Tibial nerve (tissue), 4 donors: ENCODE measurements at places on chromosomes 12 and 14.
A peak's percentile ranks its signal among the peaks of the same experiment; 100 is the strongest.

DNA sequence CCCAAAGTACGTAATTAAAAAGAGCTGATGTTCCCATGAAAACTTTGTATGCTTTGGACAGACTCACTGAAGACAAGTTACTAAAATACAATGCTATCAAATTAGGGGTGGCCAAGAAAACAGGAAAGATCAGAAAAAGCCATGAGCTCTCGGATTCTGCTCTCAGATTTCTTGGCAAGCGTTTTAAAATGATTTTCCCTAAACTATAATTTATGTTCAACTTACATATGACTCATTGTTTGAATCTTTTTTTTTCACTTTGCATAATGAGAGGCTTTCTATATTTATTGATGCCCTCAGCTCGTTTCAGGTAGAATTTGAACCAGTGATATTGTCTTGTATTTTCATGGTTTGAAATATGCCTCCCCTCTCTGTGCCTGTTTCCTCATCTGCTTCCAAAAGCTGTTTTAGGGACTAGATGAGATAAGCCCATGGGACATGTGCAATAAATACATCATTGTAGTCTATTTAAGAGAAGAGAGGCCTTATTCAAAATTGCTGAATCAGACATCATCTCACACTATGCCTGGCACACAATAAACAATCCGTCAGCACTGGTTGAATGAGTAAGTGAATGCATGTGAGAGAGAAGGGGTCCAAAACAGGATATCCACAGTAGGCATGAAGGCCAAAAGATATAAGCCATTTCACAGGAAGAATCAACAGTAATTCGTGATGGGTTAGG is 4.7 kb upstream of the IPO8 start:
- no peak for DNase-seq

GRCh38 chr14:79614448-79614847 is 596.9 kb downstream of the DIO2 start:
- no peak for DNase-seq

- no peak for DNase-seq
These were observed 51.0 kb downstream of the WDHD1 start for GRCh38 chr14:54975856-54976255.

- DNase-seq, result no peak
These were observed 41.1 kb downstream of the PTHLH start for GRCh38 chr12:27931390-27931789.

DNA sequence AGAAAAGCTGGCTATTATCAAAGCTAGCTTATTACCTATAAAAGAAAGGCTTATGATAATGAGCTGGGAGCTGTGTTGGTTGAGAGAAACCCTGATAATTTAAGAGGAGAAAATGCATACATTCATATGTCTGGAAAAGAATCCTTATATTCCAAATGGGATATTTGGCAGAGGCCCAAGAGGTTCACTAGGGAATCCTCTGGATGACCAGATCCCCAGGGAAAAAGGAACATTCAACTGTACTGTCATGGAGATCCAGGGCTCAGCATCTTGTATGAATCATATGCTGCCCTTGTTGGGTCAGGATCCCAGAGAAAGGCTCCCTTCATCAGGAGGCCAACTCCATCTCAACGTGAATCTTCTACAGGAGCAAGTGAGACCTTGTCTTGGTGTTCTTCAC is 16.6 kb upstream of the FBXO34 start:
- DNase-seq, result no peak

DNA sequence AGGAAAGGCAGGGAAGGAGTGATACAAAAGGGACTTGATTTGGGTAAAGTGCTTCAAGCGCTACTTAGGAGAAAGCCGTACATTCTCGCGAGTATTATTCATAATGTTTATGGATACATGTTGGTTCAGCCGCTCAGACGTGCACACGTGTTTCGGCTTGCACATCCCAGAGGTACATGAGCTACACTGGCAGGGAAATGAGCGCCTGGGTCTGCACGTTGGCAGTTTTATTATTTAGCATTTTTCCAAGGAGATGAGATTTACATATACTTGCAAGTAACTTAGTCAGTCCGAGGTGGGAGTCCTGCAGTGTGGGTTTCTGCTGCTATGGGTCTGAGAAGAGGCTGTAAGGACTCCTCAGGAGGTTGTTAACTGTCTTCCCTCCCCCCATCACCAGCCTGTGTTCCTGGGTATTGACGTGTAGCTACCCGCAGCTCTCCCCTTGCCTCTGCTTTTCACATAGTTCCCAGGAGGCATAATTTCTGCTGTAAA is 1.5 kb downstream of the PRKCH start:
- no peak for DNase-seq

DNA sequence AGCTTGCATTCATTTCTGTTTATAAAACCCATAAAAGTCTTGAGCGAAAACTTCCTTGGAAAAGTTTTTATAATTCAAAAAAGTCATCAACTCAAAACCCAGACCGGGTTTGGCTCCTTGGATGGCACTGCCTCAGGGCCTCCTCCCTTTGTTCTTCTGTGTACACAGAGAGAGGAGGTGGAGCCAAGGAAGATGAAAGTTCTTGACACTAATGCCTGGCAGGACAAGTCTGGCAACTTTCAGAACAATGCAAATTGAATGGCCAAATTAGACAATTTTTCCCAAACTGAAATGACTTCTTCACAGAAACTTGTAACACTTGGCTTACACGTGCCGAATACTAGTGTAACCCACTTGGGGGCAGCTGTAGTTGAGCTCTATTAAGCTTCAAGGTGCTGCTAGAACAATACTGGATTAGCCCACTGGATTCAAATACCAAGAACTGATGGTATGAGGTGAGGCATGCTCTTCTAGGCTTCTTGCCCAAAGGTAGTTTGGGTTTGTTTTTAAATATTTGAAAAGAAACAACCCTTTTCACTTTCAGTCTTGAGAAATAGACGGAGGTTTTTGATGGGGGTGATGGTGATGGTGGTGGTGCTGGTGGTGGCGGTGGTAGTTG is 86.6 kb upstream of the FRMD6 start:
- no peak for DNase-seq

DNA sequence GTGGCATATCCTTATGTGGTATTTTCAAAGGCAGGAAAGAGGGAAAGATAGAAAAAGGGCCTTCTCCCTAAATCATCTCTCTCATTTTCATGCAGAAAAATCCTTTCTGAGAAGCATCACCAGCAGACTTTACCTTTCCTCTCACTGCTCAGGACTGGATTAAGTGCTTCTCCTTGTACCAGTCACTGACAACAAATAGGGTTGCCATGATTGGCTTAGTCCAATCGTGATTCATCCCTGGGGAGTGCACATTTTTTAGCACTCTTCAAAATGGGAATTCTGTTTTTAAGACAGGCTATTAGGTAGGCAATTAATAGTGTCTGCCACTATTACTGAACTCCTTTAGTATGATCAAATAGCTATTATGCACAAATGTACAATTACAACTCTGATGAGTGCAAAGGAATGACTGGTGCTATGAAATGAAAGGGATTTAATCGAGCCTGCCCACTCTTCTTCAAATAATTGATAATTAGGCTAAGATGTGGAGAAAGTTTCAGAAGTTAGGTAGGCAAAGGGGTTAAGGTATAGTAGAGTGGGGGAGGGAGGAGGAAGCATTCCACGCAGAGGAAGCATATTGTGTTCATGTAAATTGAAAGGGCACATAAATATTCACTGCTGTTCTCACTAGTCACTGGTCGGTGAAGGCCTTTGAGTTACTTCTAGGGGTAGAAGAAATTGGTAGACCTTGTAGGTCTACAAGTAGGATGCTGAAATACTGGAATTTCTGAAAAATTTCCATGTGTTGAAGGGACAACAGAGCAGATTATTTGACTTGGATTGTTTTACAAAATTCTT is 84.0 kb downstream of the MSRB3 start:
- DNase-seq, result no peak

GRCh38 chr14:75049136-75049535 is 2.1 kb downstream of the MLH3 start:
- no peak for DNase-seq

DNA sequence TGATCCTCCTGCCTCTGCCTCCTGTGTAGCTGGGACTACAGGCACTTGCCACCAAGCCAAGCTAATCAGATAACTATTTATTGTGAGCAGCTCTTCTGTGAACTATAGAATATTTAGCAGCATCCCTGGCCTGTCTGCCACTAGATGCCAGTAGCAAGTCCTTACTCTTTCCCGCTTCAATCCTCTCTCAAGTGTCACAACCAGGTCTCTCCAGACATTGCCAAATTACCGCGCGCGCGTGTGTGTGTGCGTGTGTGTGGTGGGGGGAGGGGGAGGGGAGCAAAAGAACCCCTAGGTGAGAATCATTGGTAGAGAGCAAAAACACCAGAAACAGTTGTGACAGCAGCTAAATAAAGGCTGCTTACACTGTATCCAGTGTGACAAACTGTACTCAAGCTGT is 49.9 kb downstream of the PPP2R5E start:
- DNase-seq, result no peak

DNA sequence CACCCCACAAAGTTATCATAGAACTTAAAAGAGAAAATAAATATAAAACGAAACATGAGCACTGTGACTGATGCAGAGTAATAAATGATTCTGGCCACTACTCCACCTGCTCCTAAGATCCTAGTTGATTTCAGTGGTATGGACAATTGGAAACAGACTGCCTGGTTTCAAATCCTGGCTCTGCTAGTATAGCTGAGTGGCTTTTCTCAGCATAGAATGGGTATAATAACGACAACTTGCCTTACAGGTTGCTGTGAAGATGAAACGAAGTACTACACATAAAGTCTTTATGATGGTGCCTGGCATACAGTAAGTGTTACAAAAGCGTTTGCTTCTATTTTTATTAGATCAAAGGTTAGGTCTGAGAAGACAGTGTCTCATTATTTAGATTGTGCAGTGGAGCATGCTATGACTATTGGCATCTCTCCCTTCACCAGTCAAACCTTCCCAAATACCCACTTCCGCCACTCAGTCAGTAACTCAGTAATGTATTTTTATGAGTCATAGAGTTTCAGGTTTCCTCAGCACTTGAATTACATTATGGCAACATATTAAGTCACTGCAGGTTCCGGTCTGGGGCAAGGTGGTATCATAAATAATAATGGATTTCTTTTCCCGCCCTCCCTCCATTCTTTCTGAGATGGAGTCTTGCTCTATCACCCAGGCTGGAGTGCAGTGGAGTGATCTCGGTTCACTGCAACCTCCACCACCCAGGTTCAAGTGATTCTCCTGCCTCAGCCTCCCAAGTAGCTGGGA is 29.7 kb upstream of the NR2C1 start:
- no peak for DNase-seq

- no peak for DNase-seq
These were observed 101.6 kb downstream of the SLC25A47 start for GRCh38 chr14:100424504-100425428.

DNA sequence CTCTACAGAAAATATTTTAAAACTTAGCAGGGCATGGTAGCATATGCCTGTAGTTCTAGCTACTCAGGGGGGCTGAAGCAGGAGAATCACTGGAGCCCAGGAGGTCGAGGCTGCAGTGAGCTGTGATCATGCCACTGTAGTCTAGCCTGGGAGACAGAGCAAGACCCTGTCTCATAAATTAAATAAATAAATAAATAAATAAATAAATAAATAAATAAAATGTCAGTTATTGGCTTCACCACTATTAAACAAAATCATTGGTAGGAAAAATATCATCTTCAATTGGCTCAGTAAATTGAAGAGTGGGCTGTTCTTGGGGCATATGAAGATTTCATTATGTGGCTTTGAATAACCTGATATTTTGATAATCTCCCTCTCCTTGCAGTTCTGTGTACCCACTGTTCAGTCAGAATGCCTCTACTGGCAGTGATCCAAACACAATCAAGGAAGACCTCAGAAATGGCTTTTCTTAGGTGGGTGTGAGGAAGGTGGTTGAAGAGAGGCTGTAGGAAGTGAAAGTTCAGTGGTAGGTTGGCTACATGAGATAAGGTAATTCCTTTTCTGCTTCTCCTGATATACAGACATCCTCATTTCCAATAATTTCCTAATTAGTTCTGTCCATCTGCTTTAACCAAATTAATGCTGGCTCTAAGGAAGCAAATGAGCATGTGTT is 175.8 kb downstream of the MSRB3 start:
- no peak for DNase-seq

- no peak for DNase-seq
These were observed 186.0 kb downstream of the SLC25A21 start for GRCh38 chr14:36986407-36986806.

DNA sequence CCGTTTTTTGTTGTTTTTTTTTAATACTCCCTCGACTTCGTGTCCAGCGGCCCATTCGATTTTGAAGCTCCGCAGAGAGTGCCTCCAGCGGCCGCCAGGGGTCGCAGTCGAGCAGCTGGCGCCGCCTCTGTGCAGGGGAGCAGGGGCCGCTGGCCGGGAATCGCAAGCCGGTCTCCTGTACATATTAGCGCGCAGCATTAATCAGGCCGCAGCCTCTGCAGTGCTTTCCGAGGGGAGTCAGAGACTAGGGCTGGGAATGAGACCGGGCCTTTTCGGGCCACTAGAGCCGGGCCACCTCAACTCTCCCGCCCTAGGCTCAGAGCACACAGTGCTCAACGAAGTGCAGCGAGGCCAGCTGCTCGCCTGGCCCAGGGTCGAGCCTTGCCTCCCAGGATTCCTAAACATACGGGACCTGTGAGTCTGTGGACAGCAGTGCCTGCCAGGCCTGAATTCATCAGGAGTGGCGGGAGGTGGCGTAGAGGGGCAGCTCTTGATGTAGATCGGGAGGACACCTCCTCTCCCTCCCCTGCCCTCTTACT is 81.8 kb downstream of the EMP1 start:
- peak; percentile 47 for DNase-seq

GRCh38 chr14:24308342-24309124 is 756 bp upstream of the CIDEB start:
- no peak for DNase-seq

DNA sequence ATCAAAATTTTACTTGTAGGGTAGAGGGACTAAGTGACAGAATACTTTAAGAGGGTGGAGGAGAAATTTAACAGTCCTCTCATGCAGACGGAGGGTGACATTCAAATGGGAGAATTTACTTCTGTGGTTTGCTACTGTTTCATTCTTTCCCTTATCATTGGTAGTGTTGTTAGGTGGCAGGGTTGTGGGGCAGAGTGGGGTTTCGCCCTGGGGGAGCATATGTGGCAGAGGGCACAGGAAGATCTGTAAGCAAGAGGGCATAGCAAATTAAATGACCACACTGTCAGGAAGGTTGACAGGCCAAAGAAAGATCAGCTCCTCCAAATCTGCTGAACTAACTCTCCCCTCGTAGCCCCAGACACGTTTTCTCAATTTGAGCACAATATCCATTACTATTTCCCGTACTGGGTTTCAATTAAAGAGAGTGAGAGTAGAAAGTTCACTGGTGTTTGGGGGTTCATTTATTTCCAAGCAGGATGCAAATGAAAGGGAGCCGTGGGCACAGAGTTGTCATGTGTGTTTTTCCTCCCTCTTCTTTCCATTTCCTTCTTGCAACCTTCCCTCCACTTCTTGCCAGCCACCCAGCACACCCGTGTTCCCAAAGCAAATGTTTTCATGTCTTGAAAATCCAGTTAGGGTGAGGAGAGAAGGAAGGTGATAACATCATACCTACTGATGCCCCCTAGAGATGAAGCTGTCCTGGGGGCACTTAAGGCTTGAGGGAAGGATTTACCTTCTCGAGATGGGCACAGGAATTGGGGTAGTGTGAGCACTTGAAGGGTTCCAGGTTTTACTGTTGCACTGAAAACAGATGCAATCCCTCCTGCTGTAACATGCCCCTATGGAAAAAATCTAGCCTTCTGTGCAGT is 6.5 kb upstream of the TBX3 start:
- no peak for DNase-seq

GRCh38 chr14:73757381-73757780 is 43.2 kb upstream of the PNMA1 start:
- DNase-seq, result no peak
